ENCODE measurements at places on chromosomes 6 and 20.

DNA sequence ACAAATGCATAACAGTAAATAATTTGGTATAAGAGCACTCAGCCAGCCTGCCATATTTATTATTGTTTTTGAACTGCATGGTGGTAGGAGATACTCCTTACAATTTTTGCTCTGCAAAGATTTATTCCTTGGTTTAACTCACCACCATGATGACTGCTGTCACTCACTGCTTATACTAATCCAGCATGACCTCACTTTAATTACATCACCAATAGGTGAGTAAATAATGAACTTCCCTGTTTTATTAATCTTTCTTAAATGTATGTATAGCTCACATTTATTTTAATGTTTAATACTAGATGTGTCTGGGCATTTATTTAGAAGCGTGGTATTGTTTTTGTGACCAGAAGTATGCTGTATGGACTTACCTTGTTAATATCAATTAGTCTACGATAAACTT, 12.8 kb upstream of the TP53TG5 start:
- DNase-seq: no peak

DNA sequence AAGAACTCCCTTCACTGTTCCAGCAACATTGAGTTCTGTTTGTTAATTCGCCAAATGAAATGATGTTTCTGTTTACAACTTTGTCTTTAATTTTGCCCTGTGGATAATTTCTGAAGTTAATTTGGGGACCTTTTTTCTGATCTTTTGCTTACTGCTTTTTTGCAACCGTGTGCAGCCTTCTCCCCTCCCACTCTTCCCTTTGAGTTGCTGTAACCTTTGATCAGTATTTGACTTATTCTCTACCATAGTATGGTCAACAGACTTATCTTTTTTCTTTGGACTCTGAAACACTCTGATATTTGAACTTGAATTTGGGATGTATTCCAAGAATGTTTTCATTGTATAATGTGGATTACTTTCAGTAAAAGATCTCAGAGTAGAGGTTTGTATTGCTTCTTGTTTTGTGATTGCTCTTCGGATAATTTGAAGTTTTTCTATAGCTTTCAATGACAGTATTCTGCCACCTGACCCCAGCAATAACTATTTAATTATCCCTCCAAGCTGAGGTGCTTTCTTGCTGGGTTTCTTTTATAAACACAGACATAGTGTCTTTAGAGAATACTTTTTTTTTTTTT, 46.2 kb downstream of the LRRN4 start:
- DNase-seq: no peak

DNA sequence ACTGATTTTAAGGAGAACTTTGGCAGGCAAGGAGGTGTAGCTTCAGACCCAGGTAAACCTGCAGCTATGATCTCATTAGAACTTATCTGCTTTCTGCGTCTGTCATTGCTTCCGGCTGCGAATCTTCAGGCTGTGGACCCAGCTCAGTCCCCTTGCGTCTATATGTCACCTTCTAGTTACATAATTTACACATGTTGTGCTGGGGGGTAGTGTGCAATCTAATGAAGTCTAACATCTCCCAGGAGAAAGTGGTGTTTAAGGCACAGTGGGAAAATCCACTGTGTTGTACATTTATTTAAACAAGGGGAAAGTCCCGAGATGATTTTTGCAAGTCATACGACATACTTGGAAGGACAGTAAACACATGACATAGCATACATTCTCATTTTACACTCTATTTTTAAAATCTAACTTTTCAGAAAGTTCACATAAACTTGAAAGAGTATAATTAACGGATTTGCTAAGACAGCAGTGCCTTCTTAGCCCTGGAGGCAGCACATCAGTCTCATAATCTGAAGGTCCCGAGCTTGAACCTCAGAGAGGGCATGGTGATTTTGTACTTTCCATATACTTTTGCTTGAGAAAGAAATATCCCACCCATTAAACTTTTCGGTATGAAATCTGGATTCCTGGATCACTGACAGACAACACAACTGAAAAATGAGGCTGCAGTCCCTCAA, 35.2 kb downstream of the GPX6 start:
- DNase-seq: no peak

DNA sequence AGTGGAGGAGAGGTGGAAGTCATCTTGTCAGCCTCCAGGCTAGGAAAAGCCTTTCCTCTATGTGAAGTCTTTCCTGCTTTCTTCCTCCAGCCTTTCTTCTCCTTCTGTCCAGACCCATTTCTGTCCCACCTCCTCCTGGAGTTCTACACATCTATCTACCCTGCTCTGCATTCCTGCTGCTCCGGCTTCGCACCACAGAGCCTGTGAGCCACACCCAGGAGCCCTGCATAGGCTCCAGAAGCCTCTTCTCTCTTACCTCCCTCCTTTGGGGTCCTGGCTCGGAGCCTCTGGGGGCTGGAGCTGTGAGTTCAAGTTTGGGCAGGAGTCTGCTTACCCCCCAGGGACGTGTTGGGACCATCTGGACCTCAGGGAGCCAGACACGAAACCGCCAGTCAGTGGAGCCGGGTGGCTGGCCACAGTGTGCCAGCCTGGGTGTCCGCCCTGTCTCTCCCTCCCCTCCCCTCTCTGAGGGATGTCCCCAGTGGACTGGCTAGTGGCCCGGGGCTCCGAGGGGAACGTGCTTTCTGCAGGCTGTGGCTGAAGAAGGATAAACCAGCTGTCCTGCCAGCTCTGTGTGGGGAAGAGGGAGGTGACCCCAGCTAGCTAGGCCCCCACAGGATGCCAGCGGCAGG, 99.2 kb downstream of the VEGFA start:
- no peak for DNase-seq

DNA sequence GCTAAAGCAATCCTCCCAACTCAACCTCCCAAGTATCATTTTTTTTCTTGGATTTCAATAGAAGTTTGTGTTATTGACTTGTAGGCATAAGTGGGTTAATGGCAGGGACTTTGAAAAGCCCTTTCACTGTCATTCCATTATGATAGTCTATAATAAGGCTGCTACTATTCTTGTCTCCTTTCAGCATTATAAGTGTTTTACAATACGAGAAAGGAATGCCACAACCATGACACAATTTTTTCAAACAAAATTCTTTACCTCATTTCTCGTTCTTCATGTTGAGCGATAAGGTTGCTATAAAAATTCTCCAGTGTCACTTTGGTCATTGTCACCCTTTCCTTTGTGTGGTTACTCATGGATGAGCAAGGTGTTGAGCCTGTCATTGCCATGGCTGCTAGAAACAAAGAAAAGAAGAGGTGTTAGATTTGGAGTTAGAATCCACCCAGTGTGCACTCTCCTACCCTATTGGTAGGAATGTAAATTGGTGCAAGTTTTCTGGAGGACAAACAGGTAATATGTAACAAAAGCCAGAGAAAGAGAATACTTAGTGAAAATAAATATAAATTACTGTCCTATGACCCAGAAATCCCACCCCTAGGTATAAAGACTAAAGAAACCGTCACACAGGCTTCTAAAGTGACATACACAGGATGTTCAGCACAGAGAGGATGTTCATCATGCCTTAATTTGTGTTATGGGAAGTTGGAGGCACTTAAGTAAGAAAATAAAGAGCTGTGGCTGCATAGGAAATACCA, 7.3 kb downstream of the STK38 start:
- DNase-seq: no peak

- DNase-seq: no peak
Observed at GRCh38 chr6:141641406-141641805, 491.3 kb upstream of the GJE1 start.

DNA sequence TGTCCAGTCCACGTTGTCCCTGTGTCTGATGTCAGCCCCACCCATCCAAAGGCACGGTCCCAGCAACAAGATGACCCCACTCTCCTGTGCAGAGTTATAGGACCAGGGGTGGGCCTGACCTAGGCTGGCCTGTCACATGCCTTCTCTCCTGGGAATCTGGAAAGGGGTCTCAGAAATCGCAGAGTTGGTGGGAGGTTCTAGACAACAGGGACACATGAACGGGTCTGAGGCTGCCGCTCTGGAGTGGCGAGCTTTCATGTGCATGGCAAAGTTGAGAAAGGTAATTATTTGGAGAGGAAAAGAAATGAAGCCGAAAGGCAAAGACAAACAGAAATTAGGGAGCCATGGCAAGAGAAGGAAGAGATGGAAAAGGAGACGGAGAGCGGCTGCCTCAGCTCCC, 29.5 kb downstream of the BFSP1 start:
- no peak for DNase-seq

DNA sequence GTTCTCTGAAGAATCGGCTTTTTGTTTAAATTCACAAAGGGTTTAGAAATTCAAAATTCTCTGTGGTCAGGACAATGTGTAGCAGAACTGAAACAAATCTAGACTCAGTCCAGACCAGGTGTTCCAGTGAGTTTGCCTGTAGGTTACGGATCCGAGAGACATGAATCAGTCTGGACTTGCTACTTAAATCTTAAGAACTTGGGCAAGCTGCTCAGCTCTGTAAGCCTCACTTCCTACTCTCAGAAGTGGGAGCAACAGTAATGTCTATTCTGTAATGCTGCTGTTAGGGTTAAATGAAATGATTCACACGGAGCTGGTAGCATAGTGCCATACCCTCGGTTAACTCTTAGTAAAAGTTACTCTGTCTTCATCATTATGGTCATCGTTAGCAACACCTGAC, 37.7 kb downstream of the HECA start:
- no peak for DNase-seq

- no peak for DNase-seq
Observed at GRCh38 chr6:17334265-17334664, 53.1 kb downstream of the RBM24 start.

- DNase-seq: no peak
Observed at GRCh38 chr6:6723361-6723760, 134.8 kb downstream of the LY86 start.

DNA sequence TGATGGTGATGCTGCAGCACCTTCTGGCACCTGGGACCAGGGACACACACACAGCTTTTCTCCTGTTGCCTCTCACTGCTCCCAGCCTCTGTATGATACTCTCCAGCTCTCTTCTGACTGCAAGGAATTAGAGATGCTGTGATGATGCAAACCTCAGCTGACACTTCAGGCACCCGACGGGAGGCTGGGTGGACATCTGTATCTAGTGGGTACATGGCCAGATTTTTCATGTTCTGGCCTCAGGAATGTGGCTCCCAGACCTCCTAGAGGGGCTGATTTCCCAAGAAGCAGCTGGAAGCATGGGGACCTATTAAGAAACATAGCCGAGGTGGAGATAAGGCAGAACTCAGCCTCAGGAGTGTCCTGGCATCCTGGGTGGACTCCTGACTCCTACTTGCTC, 6.8 kb upstream of the EPB41L1 start:
- no peak for DNase-seq

DNA sequence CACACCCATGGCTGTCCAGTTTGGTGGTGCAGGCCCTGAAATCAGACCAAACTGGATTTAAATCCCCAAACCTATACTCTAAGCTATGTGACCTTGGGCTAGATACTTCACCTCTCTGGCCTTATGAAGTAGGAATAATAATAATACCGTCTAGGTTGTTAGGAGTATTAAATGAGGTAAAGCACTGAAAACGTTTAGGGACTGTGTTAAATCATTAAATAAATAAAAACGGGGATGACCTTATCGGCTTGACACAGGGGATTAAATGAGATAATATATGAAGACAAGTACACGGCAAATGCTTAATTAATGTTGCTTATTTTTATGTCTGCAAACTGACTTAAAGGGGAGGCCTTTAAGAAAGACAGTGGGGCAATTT, 672 bp upstream of the STK4 start:
- DNase-seq: no peak

DNA sequence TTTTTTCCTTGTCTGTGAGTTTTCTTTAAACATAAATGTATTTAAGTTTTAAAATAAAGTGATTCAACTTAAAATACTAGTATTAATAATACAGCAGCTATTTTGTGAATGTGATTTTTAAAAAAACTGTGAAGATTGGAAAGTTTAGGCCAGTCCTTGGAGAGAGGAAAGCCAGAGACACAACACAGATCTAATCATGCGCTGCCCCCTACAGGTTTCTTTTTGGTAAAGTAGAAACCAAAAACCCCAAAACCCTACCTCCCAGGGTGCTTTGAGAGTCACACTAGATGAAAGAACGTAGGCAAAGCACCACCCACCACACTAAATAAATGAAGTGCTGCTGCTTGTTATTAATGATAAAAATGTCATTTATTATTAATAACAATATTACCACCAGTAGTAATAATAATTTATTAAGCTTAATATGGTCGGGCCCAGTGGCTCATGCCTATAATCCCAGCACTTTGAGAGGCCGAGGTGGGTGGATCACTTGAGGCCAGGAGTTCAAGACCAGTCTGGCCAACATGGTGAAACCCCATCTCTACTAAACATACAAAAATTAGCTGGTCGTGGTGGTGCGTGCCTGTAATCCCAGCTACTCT, 33.7 kb downstream of the SLC9A8 start:
- DNase-seq: peak; percentile 43

- no peak for DNase-seq
Observed at GRCh38 chr20:47800623-47801022, 15.3 kb upstream of the SULF2 start.

DNA sequence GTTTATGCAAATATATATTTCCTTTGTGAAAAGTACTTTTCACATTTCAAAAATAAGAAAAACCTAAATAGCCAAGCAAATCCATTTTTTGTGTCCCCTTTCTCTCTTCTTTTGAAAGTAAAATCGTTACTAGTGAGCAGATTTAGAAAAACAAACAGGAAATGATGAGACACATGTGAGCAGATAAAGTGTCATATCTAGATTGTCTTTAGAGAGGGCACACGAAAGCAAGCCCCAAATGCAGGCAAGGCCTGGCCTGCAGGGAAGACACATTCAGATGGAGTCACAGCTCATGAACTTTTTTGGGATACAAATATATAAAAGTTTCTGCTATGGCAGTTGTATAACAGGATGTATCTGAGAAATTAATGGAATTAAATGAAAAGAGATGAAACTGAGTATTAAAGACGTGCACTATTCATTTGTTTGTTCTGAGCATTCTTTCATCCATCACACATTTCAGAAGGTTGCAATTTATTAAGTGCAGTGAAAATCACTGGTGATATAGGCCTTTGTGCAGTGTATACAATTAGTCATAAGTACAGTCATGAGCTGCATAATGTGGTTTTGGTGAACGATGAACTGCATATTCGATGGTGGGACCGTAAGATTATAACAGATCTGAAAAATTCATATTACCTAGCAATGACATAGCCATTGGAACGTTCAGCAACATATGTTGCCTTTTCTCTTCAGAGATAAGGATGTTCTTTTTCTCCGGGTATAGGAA, 101.4 kb downstream of the PACRG start:
- no peak for DNase-seq

- no peak for DNase-seq
Observed at GRCh38 chr20:54643761-54644160, 168.4 kb downstream of the DOK5 start.

DNA sequence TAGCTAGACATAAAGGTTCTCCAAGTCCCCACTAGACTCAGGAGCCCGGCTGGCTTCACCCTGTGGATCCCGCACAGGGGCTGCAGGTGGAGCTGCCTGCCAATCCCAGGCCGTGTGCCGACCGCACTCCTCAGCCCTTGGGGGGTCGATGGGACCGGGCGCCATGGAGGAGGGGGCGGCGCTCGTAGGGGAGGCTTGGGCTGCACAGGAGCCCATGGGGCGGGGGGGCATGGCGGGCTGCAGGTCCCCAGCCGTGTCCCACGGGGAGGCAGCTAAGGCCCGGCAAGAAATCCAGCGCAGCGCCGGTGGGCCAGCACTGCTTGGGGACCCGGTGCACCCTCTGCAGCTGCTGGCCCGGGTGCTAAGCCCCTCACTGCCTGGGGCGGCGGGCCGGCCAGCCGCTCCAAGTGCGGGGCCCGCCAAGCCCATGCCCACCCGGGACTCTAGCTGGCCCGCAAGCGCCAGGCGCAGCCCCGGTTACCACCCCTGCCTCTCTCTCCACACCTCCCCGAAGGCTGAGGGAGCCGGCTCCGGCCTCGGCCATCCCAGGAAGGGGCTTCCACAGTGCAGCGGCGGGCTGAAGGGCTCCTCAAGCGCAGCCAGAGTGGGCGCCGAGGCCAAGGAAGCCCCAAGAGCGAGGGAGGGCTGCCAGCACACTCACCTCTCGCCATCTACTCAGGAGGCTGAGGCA, 26.5 kb upstream of the ID1 start:
- DNase-seq: no peak

Data from activated CD4-positive, CD25-positive, alpha-beta regulatory T cell treated with anti-CD3 and anti-CD28 coated beads, Interleukin-2, amount 50 U/mL, for 72 hours (primary cell).